HT-29 (cell line): ENCODE measurements at places on chromosomes 12 and 14. TPM values are rescaled to one million over a fixed set of nuclear protein-coding genes. Genes with fewer than 3 reads are reported as not detected.
A peak's percentile ranks its signal among the peaks of the same experiment; 100 is the strongest.

The INHBC gene
- total RNA-seq, result not detected in 2 replicates

- DNase-seq, result no peak
Measured at GRCh38 chr14:33508126-33509062, 442.5 kb downstream of the EGLN3 start.

DNA sequence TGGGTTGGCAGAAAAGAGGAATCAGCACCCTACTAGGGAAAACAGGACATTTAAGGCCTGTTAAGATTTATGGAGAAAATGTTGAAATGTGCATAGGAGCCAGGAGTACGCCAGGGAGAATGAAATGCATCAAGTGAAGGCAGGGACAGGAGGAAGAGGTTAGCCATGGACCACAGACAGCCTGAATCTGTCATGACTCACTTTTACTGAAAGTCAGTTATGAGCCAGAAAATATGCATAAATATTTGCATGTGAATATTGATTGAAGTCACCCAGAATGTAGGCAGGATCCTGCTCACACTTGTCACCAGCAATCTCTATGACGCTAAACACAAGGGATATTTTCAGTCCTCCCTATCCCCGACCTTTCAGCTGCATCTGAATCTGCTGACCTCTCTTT lies 25.1 kb upstream of the CDK17 start:
- no peak for DNase-seq

DNA sequence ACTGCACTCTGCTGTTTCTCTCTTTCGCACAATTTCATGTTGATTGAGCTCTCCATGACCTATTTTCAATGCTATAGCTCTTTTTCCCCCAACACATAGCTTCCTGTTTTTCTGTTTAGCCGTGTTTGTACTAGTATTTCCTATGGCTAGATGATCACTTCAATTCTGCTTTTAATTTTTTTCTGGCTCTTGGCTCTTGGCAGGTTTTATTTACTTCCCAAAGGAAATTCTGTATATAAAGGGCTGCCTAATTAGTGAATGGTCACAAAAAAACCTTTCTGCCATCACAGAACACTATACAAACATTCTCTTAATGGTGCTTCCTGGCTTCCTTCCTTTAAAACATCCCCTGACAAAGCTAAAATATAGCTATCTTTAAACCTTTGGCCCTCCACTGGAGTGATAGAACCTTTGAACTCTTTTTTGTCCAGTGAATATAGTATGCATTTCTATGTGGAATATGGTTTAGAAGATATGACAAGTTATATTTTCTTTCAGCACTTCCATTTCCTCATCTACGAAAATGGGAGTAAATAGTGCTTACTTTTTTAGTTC lies 88.2 kb downstream of the RASSF9 start:
- no peak for DNase-seq

- DNase-seq, result peak; percentile 55
Measured at GRCh38 chr14:34322940-34323418, 139.1 kb downstream of the SPTSSA start.
